ENCODE measurements at places on chromosomes 5 and 9.

DNA sequence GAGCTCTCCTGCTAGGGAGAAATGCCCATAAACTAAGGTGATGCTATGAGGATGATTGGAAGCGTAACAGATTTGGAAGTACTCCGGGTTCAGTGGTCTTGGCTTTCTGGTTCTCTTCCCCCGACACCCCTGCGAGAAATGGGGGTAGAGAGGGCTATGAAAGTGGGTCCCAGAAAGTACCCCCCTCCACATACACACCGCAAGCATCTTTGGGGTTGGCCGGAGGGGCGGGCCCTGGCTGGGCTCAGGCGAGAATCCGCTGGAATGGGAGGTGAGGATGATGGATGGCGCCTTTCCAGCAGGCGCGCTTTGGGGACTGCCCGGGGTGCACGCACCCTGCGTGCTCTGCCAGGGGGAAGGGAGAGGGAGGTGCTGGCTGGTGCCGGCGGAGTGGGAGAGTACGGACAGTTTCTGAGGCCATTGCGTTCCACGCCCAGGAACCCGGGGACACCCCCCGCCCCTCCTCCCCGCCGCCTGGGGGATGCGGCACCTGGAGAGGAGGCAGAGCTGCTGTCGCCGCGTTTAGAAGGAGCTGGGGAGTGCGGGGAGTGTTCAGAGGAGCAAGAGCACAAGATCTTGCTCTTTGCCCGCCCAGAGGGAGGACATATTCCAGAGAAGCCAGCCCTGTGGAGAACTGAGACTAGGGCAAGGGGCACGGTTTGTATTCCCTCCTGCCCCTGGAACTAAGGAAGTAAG is 1.9 kb downstream of the PCSK5 start:
- DNase-seq = no peak

GRCh38 chr9:120924698-120925534 is 1.7 kb downstream of the TRAF1 start:
- DNase-seq = no peak

DNA sequence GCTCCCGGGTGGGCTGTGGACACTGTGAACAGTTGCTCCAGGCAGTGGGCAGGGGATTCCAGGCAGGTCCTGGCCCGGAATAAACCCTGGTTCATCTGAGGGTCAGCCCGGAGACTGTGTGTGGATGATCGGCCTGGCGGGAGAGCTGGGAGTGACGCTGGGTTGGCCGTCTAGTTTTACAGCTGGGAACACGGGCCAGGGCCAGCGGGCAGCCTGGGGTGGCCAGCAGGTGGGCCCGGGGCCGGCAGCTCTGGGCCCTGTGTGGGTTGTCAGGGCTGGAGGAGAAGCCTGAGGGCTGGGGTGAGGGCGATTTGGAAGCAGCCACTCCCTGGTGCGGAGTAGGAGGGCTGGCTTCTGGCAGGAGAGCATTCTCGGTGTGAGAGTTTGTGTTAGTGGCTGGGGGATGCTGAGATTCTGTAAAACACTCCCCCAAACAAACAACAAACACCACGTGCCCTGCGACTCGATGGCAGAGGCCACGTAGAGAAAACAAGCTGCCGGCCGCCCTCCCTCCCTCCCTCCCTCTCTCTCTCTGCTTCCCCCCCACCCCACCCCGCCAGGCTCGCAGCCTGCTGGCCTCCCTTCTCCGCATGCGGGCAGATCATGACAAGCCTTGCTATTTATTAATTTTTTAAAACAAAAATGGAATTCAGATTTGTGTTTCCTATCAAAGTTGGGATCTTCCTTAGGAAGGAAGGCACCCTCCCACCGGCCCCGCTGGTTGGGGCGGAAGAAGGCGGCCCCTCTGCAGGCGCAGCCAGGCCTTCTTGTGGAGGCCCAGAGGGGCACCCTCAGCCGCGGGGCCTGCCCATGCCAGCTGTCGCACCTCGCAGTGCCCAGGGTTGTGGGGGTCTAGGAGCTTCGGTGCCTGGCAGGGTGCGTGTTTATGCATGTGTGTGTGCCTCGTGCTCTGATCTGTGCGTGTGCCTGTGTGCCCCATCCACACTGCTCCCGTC is 49.5 kb downstream of the RXRA start:
- no peak for DNase-seq

GRCh38 chr5:158816011-158816696 is 283.6 kb downstream of the EBF1 start:
- DNase-seq = peak; percentile 25

DNA sequence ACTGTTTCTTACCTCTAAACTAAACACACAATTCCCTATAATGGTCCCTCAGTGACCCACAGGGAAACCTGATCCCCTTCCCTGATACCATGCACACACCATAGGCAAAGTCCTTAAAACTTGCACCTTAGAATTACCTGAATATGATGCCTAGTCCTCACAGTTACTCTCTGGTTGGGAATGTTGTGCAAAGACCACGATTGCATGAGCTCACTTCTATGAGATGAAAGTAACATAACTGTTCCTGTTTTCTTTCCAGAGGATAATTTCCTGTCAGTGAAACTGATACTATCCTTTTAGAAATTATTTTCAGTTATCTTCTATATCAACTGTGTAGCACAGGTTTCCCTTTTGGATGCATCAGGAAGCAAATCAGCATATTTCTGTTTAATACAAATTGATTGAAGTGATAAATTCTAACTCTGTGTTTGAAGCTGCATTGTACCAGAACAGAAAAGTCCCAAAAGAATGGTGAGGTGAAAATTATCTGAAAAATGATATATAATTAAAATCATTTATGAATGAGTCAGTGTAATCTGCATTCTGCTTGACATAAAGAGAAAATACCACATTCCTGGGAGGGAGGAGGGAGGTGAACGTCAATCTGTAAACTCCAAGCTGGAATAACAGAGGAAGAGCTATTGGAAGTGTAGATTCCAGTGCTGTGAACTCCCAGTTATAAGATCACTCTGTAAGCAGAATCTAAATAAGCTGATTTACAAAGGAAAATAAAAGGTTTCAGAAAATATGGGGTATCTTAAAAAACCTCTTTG is 51.2 kb upstream of the TNFAIP8 start:
- DNase-seq = no peak

DNA sequence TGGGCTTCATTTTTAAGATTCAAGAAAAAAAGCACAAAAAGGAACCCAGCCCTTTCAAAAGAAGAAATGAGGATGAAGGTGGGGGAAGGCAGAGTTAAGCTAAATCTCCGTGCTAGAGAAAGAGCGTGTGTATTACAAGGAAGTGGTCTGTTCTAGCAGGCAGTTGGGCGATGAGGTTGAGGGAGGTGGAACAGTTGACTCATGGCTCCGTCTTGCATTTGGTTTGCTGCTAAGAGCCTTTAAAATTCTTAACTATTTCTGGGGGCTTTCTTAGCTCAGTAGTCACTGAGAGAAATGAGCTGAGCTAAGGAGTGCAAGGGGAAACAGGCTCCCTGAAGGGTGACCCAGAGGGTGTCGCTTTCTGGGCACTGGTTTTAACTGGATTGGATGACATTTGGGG is 117.4 kb downstream of the GCNT1 start:
- no peak for DNase-seq

- DNase-seq = no peak
Measured at GRCh38 chr5:72599519-72600370, 92.5 kb upstream of the ZNF366 start.

DNA sequence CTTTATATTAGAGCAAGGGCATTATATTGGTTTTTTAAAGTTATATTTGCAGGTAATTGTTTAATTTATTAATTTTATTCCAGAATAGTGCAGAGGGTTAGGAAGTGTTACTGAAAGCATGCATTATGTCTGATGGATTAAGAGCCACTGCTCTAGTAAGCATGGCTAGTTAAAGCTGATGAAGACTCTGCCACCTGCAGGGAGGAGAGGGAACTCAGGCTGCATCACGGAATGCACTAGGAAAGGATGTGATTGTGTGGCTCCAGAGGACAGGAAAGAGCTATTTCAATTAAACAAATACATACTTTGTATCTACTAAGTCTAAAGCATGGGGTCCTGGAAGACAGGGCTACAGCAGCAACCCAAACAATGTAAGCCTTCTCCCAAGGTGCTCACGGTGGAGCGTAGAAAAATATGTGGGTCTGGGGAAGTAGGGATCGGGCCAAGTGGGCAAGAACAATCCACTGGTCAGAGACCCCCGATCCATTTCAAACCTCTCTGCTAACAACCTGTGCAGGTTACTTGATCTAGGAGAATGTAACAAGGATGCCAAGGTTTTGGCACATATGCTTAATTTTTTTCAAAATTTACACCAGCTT is 15.3 kb upstream of the GRXCR2 start:
- DNase-seq = peak; percentile 22

DNA sequence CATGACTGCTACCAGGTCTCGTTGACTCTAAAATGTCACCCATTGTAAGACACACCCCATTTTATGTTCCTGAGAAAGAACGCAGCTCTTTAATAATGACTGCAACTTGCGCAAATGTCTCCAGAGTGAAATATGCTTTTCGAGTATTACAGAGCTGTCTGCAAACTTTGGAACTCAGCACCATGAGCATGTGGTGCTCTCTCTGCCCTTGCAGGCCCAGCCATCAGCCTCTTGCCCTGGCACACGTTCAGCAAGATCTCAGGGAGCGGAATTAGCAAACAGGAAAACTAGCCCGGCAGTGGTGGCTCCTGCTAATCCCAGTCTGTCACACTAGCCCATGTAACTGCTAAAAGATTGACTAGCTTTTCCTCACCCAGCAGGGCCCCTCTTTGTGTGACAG is 114.5 kb upstream of the SLC1A3 start:
- no peak for DNase-seq

GRCh38 chr5:122420091-122420490 is 108.1 kb downstream of the SNCAIP start:
- peak; percentile 37 for DNase-seq

DNA sequence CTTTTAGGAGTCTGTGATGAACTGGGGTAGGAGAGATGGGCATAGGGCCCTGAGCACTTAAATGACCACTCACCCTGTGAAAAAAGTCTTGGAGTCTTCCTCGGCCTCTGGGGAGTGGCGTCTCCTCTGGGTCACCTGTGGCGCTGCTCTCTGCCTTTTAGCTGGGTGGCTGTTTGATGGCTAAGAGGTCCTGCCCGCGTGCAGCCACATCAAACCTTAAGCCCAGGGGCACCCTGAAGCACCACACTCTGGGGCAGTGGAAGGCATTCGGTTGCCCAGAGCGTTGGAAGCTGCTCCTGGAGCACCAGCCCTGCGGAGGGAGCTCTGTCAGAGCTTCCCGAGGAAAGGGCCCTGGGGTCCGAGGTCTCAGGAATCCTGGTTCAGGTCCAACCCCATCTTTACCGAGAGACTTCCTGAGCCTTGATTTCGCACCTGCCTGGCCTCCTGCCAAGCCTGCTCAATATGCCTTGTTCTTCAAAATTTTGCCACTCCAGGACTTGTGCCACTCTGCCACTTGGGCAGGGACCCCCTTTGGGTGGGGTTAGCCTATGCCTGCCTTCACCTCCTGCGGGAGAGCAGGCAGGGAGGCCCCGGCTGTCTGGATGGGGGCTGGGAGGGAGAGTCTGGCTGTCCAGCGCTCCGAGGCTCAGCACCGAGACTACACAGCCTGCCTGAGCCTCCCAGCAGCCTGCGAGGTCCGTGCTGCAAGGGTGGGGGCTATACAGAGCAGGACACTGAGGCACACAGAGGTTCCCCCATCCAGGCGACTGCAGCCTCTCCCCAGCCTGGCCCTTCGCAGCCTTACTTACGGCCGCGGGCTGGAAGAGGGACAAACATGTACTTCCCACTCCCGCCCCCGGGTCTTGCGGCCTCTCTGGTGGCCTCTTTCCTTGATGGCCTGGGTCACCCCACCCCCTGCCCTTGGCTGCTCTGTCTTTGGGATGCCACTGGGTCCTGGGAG is 63.4 kb upstream of the RNU6ATAC start:
- no peak for DNase-seq

DNA sequence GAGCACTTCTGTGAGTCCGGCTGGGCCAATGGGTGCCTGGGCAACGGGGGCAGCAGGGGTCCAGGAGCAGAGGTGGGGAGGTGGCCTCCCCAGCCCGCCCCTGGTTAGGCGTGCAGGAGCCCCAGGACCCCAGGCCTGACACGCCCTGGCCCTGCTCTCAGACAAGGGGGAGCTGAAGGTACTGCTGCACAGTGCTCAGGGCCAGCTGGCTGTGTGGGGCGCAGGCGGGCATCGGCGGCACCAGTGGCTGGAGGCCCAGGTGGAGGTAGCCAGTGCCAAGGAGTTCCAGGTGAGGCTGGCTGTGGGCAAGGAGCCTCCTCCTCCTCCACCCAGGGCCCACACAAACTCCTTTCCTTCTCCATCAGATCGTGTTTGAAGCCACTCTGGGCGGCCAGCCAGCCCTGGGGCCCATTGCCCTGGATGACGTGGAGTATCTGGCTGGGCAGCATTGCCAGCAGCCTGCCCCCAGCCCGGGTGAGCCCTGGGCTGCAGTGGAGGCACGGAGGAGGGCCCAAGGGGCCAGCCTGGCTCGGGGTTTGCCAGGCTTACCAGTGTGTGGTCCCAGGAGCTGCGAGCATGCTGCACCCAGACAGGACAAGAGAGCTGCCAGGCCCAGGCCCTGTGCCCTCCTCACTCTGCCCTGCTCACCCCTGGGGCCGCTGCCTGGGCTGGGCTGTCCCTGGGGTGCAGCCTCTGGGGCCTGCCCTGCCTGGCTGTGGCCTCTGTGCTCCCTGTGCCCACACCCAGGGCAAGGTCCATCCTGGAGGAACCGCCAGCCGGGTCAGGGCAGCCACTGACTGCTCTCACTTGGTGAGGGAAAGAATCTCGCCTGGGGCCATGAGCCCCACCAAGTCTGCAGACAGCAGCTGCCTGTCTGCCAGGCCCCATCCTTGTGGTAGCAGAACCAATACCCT is 7.0 kb downstream of the MAMDC4 start:
- peak; percentile 31 for DNase-seq

Data from NCI-H446 treated with DMSO at 0.1 percent for 48 hours (cell line).